ENCODE measurements at places on chromosomes 7 and 10. TPM values are rescaled to one million over a fixed set of nuclear protein-coding genes. Genes with fewer than 3 reads are reported as not detected.

GRCh38 chr10:5731559-5731958 lies 46.9 kb downstream of the TASOR2 start:
- DNase-seq, result no peak

DNA sequence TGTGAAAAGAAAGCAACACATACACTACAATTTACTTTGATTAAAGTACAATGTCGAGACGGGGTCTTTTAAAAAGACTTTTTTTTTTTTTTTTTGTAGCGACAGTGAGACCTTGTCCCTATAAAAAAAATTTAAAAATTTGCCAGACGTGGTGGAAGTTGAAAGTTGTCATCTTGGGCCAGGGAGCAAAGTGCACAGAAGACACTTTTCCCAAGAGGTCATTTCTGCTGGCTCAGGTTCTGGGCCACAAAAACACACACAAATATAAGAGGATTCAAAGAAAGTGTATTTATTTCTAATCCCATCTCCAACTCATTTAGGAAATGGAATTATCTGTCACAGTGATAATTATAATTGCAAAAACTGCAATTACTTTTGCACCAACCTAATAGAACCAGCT lies 24.7 kb downstream of the SLC26A3 start:
- DNase-seq, result no peak

DNA sequence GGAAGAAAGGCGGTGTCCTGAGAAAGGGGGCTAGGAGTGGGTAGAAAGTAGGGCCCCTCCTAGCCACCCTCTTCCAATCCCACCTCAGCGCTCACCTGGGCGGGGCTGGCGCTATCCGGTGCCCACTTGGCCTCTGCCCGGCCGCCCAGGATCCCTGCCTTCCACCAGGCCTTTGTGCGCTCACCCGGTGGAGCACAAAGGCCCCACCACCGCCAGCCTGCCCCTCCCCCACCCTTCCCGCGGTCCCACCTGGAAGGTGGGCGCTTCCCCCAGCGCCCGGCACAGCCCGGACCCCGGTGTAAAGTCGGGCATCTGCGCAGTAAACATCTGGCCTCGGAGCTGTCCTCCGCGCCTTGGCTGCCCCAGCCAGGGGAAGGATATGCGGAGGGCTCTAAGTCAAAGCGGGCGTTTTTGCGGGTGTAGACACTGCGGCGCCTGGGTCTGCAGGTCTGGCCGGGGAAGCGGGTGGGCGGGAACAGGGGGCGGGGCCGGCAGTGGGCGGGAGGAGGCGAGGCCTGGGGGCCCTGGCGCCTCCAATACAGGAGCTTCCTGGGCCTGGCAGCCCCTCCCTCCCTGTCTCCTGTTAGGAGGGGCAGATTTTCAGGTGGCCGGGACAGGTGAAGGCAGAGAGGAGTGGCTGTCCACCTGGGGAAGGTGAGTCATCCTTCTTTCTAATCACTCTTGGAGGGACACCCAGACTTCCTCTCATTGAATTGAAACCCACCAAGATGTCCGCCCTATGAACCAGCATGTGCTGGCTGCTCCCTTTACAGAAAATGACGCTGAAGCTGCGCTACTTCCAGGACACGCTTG lies 49.3 kb downstream of the PNLIPRP2 start:
- peak; percentile 12 for DNase-seq

- DNase-seq, result no peak
Measured at GRCh38 chr10:63765126-63765525, 243.9 kb downstream of the REEP3 start.

DNA sequence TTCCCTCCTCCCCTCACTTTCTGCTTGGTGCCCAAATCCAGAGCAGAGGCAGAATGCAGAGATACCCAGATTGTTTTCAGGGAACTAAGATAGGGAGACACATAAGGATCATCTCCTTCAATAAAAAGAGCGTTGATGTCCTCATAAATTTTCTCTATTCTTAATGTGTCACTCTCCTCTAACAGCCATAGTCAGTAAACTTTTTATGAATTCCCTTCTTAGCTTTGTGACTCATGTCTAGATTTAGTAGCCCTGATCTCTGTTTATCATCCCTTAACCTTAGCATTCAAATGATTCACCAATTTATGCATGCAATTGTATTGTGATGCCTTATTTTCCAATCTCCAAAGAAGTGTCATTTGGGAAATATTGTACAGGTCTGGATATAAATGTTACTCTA lies 995.5 kb upstream of the C7orf33 start:
- no peak for DNase-seq

DNA sequence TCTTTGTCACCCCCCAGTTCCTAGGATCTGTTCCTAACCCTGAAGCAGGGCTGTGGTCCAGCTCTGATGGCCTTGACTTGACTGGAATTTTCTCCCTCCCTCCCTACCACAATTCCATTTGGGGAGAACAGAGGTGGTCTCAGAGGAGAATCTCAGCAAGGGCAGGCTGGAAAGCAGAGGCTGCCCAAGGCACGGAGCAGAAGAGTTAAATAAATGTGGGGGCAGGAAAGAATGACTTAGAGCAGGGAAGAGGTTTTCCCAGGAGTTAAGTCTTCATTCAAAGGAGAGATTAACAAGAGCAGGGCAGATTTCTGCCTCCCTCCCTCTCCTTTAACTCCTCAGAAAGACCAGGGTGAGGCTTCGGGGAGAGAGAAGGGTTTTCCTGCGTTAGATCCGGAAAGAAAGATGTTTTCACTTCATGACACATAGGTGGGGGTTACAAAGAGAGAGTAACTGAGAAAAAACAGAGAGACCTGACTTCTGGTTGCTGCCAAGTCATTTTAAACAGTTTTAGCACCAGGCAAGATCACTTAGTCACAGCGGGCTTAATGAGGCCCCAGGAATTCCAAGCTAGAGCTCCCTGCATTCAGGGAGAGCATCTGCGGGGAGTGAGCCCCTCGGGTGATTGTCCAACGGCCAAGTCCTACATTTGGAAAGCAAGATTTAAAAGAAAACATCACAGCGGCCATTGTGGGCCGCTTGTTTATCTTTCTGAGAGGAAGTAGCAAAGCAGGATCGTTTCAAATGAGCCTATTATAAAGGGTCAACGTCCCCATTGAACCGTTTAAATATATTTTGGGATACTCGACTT lies 78.7 kb downstream of the ARHGAP22 start:
- no peak for DNase-seq

GRCh38 chr10:51171946-51172345 lies 97.7 kb downstream of the PRKG1 start:
- no peak for DNase-seq

DNA sequence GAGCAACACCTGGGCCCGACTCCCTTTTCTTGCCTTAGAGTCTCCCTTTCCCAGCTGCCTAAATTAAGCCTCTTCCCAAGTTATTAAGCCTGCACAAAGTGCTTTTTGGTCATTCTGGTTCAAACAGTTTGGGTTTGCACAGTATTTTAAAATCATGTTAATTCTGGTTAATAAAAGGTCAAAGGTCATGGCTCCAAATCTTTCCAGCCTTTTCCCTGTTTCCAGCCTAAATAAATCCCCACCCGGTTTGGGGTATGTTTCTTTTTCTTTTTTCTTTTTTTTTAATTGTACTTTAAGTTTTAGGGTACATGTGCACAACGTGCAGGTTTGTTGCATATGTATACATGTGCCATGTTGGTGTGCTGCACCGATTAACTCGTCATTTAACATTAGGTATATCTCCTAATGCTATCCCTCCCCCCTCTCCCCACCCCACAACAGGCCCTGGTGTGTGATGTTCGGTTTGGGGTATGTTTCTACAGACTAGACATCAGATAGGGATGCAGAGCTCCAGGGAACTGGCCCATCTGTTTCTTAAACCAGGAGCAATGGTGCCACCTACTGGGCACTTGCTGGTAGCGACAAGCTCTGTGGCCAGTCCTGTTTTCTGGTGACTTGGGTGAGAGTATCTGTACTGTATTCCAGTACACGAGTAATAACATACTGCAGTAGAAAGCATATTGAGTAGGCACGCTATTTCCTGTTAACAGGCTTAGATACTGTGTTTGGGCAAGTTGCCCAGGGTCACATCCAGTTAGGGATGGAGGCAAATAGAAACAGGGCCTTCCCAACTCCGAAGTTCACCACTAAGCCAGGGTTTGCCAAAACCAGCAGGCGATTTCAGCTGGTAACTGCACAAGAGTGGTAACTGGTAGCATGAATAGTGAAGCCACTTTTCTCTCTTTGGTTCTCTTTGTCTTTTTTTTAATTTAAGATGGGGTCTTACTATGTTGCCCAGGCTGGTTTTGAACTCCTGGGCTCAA lies 60.6 kb upstream of the TRIM8 start:
- DNase-seq, result peak; percentile 91

- no peak for DNase-seq
Measured at GRCh38 chr7:92615861-92616260, 25.7 kb upstream of the FAM133B start.

- DNase-seq, result peak; percentile 55
Measured at GRCh38 chr10:14325325-14325955, 5.3 kb downstream of the FRMD4A start.

DNA sequence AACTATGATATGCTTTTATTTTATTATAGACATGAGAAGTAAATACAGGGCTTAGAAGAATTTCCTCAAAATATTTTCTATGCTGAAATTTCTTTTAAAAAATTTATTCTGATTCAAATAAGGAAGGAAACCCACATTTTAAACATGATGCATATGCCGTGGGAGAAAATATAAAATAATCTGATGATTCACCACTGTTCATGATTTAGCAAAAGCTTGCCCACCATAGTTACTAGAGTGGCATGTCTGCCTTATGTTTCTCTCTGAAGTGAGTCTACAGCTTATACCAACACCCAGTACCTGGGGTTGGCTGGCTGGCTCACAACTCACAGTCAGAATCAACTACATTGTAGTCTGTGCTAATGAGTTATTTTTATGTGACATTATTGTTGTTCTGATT lies 102.0 kb downstream of the GNAI1 start:
- no peak for DNase-seq

- DNase-seq, result no peak
Measured at GRCh38 chr7:35599645-35600044, 95.3 kb downstream of the HERPUD2 start.

- DNase-seq, result peak; percentile 67
Measured at GRCh38 chr10:98414932-98415730, at the start of gene PYROXD2. PYROXD2 (minus strand) TSS chr10:98415182; CDS start chr10:98415135, 47 bp downstream.

The PALD1 gene
- total RNA-seq, result 0.41 TPM

GRCh38 chr7:112996331-112996871 lies 90.2 kb downstream of the GPR85 start:
- DNase-seq, result no peak

The CTAGE15 gene
- not detected for total RNA-seq

The SH2B2 gene
- 1.3 TPM for total RNA-seq

DNA sequence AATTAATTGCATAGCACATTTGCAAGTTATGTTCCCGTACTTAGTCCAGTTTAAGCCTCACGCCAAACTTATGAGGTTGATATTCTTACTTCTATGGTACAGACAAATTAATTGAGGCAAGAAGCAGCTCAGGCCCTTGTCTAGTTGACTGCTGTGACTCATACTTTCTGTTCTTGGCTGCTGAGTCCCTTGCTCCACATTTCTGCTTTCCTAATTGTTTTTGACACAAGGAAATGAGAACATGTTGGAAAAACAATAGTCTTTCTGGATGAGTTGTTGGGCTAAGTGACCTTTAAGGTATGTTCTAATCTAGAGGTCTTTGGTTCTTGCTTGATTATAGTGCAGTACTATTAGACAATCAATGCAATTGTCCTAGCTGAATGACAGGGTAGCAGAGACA lies 331.8 kb downstream of the NRG3 start:
- DNase-seq, result no peak

- DNase-seq, result no peak
Measured at GRCh38 chr7:141190495-141190894, 116.6 kb downstream of the TMEM178B start.

DNA sequence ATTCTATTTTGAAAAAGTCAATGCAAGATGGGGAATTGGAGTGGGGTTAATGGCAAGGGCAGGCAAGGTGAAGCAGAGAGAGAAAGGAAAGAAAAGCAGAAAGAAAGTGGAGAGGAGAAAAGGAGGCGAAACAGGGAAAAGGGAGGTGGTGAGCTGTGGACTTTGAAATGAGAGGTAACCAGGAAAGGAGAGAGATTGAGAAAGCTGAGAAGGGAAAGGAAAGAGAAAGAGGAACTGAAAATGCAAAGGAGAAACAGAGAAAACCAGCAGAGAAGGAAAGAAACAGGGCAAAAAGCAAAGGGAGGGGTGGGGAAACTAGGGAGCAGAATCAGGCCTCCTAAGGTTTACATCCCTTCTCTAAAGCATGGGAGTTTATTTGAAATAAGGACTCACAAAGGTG lies 72.5 kb upstream of the TPK1 start:
- DNase-seq, result no peak

GRCh38 chr7:145774777-145775176 lies 341.8 kb upstream of the CNTNAP2 start:
- no peak for DNase-seq

The GPRIN2 gene
- not detected for total RNA-seq

GRCh38 chr10:113528876-113529275 lies 24.0 kb upstream of the HABP2 start:
- peak; percentile 21 for DNase-seq

GRCh38 chr7:150953061-150953997 lies 24.8 kb downstream of the KCNH2 start:
- DNase-seq, result no peak

The AGBL3 gene
- 2.8 TPM for total RNA-seq

- no peak for DNase-seq
Measured at GRCh38 chr7:157738066-157738460, 401.3 kb downstream of the DNAJB6 start.

GRCh38 chr7:34821932-34822558 lies 164.0 kb downstream of the NPSR1 start:
- DNase-seq, result no peak

The ZNF107 gene
- total RNA-seq, result 25.6 TPM

- peak; percentile 38 for DNase-seq
Measured at GRCh38 chr10:132549371-132549770, 11.8 kb downstream of the INPP5A start.

The COMMD3 gene
- total RNA-seq, result 103 TPM

GRCh38 chr10:132397671-132398565 lies 918 bp downstream of the PWWP2B start:
- peak; percentile 62 for DNase-seq

The CACNB2 gene
- not detected for total RNA-seq

GRCh38 chr7:93211228-93211818 lies 14.9 kb downstream of the HEPACAM2 start:
- no peak for DNase-seq

GRCh38 chr10:127195041-127195506 lies 1.3 kb downstream of the INSYN2A start:
- DNase-seq, result no peak

DNA sequence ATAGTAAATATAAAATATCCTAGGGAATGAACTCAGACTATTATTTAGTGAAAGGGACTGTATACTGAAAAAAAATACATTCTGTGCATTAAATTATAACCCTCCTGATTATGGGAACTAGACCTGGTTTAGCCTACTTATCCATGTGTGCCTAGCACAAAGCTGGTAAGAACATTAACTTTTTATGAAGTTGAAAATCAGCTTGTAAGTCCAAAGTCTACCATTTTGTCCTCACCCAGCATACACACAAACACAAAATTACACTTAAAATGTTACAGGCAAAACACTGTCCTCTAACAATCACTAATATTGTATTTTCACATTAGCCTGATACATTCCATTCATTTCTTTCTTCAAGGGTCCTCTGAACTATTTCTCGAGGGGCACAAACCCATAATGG lies 19.9 kb upstream of the NEBL start:
- no peak for DNase-seq
